ENCODE measurements at places on chromosomes 1 and 21.
A peak's percentile ranks its signal among the peaks of the same experiment; 100 is the strongest.

DNA sequence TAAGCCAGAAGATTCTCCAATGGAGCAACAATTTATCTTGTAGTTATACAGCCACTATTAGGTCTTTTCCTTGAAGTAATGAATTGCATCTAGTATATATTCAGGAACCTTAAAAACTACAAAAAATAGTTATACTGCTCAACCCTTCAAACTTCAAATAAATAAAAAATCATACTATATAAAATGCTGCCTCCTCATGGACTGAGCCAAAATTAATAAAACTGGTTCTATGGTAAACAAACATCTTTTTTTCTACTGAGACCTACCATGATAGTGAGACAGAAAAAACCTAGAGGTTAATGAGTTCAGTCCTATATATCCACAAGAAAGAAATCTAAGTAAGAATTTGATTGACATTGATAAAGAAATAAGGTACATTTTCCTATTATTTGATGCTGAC, 67.7 kb downstream of the GPATCH2 start:
- DNase-seq = no peak

GRCh38 chr1:186139115-186139514, 235.9 kb downstream of the TPR start:
- DNase-seq = no peak

DNA sequence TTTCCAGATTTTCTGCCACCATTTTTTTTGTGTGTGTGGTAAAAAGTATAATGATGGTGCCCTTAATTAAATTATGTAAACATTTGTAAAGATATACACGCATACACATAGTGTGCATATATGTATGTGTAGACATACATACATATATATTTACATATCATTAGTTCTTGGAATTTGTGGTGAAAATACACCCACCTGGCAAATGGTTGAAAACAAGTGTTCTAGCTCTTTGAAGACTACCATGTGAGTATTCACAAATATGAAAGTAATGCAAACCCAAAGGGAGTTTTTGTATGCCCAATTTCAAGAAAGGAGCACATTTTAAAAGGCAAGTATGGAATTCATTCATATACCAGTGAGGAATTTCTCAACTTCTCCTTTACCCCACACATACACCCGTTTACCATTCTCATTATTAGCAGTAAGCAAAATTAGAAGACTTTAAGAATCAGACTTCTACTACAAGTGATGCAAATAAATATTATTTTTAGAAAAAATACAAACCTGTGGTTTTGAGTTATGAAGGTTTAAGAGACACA, 8.0 kb downstream of the RABGAP1L start:
- DNase-seq = no peak

- no peak for DNase-seq
Observed at GRCh38 chr1:228666686-228667623, 68.3 kb upstream of the RHOU start.

DNA sequence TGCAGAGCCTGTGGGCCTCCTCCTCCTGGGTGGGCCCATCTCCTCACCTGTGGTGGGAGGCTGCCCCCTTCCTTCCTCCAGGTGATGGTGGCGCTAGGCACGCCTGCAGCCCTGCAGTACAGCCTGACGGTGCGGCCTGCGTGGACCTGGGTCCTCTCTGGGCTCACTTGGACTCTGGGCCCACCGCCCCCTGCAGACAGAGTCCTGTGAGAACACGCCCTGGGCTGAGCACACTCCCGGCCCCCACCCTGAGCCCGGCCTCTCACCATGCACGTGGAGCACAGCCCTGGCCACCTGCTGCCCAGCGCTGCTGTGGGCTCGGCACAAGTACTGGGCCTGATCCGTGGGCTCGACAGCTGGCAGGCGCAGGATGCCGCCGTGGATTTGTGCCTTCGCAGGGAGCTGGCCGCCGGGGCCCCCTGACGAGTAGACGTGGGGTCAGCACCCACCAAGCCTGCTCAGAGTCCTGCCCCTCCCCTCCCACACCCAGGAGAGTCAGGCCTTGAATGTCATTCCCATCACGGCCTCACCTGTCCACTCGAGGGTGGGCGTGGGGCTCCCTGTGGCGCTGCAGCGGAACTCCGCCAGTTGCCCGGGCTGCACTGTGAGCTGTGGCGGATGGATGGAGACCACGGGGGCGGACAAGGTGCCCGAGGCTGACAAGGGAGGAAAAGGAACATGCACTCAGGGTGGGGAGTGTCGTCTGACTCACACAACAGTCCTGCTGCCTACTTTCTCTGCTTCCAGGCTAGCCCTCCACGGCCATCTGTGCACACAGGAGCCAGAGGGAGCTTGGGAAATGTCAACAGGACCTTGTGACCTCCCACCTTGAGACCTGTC, 43.4 kb downstream of the LDLRAD2 start:
- no peak for DNase-seq

DNA sequence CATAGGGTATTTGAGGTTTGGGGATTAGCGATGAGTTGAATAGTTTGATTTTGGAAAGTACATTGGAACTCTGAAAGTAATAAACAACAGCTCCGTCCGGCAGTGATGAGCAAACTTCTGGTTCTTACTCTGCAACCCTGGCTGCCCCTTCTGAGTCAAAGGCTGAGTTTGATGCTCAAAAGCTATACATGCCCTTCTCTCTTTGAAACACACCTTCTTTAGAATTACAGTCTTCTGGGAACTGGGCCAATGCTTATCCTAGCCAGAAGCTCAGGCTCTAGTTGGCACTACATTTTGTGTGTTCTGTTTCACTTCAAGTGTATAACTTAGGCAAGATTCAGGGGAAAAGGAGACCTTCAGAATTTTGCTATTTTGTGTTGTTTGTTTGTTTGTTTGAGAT, 9.3 kb downstream of the AHCYL1 start:
- DNase-seq = no peak

GRCh38 chr1:22204989-22205913, 62.4 kb upstream of the WNT4 start:
- DNase-seq = no peak

GRCh38 chr1:53754484-53755312, 15.7 kb upstream of the GLIS1 start:
- DNase-seq = no peak

GRCh38 chr1:84078108-84078841, 65.8 kb upstream of the PRKACB start:
- DNase-seq = no peak

DNA sequence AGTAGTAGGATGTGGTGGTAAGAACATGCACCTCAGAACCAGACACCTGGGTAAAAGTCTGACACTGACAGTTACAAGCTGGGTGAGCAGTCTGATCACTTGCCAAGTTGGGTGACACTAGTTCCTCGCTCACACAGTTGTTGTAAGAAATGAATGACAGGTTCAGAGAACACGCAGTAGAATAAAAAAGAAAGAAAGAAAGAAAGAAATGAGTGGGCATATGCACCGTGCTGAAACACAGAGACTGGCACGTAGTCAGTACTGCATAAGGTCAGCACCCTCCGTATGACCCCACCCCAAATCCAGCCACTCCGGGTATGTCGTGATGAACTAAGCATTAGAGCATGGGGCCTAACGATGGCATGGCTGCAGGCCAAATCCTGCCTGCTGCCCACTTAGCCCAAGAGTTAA, 90.6 kb downstream of the GLUL start:
- DNase-seq = no peak

GRCh38 chr1:18417316-18418269, 63.1 kb upstream of the KLHDC7A start:
- DNase-seq = no peak

DNA sequence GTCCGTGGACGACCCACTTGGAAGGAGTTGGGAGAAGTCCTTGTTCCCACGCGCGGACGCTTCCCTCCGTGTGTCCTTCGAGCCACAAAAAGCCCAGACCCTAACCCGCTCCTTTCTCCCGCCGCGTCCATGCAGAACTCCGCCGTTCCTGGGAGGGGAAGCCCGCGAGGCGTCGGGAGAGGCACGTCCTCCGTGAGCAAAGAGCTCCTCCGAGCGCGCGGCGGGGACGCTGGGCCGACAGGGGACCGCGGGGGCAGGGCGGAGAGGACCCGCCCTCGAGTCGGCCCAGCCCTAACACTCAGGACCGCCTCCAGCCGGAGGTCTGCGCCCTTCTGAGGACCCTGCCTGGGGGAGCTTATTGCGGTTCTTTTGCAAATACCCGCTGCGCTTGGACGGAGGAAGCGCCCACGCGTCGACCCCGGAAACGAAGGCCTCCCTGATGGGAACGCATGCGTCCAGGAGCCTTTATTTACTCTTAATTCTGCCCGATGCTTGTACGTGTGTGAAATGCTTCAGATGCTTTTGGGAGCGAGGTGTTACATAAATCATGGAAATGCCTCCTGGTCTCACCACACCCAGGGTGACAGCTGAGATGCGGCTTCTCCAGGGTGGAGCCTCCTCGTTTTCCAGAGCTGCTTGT, 32.4 kb downstream of the PRMT2 start:
- DNase-seq = no peak

GRCh38 chr1:118298397-118298796, 113.4 kb upstream of the SPAG17 start:
- no peak for DNase-seq

DNA sequence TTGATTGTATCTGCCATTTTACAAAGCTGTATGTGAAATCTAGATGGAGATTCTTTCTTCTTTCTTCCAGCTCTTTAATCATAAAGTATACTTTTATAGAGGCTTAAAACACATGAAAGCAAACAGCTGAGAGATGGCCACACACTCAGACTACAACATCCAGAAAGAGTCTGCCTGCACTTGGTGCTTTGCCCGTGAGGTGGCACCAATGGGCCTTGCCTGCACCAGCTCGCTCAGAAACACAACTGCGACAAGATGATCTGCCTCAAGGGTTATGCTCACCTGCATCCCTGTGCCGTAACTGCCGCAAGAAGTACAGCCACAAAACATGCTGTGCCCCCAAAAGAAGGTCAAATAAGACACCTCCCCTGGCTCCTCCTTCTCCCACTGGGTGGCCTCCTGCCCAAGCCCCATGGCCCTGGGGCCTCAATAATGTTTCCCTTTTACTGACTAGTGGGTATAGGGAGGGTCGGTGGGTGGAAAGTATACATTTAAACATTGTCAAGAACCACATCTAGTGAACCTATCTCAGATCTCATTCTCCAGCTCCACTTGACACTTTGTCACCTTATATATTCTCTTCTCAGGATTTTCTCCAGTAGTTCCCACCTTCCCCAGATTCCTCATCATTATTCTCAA, 66.7 kb upstream of the ANGPTL3 start:
- DNase-seq = no peak

DNA sequence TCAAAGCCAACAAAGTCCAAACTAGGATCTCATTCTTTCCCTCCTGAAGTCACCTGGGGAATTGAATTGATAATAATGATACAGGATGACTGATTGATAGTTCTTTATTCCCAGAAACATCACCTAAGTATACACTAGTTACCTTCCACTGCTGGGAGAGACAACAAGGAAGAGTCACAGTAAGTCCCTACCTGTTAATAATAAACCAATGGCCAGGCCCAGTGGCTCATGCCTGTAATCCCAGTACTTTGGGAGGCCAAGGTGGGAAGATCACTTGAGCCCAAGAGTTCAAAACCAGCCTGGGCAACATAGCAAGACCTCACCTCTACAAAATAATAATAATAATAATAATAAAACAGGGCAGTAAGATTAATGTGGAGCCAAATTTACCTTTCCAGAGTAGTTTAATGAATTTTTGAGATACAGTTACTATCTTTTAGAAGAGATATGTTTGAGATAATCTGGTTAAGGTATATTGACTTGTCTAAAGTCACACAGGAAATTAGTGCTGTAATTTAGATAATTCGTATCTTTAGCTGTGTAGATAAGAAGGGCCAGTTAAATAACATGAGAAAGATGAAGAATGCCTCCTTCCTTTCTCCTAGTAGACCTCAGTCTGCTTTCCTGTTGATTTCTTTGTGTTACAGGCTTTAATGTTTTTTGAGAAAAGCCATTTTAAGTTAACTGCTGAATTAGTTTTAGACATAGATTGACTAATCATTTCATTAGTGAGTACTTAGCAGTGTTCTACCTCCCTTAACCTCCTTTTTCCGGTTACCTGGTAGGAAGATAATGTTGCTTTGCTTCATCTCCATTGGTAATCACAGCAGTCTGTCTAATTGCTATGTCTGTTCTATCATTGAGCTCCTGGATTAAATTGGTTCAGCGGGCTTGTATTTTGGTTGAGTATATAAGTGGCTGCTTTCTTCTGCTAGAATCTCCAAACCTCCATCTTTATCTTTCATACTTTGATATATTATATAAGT, 22.0 kb downstream of the SMAP2 start:
- no peak for DNase-seq

DNA sequence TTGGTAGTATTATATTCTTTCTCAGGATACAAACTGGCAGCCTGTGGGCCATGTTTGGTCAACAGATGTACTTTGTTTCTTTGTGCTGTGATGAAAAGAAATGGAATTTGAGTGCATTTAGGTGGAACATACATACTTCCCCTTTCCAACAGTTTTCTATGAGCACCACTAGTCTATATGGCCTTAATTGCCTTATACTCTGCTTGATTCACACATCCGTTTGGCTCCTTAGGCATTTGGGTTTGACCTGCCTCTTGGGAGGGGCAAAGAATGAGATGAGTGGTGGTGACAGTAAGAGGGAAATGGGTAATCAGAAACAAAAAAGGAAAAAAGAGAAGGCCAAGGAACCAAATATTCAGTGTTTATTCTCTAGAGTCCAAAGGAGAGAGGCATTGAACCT, 17.0 kb downstream of the CFAP126 start:
- no peak for DNase-seq

DNA sequence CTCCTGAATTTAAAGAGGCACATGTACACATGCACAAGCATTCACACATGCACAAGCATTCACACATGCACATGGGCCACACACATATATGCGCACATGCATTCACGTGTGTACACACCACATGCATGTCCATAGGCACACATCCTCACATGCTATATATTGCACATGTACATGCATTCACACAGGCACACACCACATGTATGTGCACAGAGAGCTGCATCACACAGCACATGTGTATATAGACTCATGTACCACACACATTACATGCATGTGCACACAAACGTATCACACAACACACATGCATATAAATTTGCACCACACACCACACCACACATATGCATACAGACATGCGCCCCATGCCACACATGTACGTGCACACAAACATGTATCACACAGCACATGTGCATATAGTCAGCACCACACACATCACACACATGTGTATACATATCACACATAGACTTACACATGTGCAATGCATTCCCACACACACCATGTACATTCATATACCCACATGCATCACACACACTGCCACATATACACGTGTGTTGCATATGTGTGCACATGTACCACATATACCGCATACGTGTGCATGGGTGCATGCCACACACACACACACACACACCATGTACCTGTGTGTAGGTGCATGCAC, 54.6 kb upstream of the COL18A1 start:
- DNase-seq = no peak

GRCh38 chr1:22142315-22143064, 407 bp downstream of the WNT4 start:
- peak; percentile 24 for DNase-seq

DNA sequence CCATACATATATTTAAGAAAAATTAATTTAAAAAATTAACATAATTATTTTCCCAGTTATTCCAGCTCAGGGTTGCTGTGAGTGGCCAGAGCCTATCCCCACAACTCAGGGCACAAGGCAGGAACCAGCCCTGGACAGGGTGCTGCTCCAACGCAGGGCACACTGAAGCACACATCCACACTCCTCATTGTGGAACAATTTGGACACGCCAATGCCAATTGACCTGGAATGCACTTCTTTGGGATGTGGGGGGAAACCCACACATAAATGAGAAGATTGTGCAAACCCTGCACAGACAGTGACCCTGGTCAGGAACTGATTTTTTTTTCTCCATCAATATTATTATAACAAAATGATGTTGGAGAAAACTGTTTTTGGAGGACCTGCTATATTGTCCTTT, 23.4 kb downstream of the SAMSN1 start:
- DNase-seq = no peak

GRCh38 chr1:32390904-32391870, 3.1 kb downstream of the BSDC1 start:
- DNase-seq = no peak
